ENCODE measurements at places on chromosomes 1 and 21. TPM values are rescaled to one million over a fixed set of nuclear protein-coding genes. Genes with fewer than 3 reads are reported as not detected.

DNA sequence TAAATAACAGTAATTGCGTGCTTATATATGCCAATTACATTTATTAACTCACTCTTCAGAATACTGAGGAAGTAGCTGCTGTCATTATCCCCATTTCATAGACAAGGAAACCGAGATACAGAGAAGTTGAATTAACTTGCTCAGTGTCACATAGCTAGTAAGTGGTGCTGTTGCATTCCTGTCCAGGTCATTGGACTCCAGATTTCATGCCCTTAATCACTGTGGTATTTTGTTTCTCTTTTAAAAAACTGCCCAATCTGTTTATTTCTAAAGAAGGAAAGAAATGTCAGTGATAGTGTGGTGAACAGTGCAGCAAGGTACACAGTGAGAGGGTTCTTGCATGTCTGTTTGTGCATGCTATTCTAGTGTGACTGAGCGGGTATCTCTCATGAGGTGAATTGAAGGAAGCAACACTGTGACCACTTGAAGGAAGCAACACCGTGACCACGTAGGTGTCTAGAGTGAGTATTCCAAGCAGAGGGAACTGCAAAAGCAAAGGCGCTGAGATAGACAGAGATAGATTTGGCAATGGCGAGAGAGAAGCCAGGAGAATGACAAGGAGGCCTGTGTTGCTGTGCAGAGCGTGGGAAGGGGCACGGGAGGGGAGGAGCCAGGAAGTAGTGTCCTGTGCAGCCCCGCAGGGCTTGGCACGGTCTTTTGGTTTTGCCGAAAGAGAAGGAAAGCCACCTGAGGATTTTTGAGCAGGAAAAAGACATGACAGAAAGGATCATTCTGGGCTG is 95.9 kb downstream of the CAMTA1 start:
- H3K4me1 ChIP-seq: no peaks in the 10 kb centered on the region
- no peak for DNase-seq
- H3K27ac ChIP-seq: no peak overlapping the region

GRCh38 chr1:181391301-181391900 is 91.9 kb upstream of the CACNA1E start:
- no peaks in the 10 kb centered on the region for H3K4me1 ChIP-seq
- peaks cover 3% of the 10 kb centered on the region for H3K27me3 ChIP-seq
- no peak overlapping the region for H3K4me3 ChIP-seq
- no peaks in the 10 kb centered on the region for H3K36me3 ChIP-seq
- DNase-seq: no peak

The SH3D21 gene
- 0.58 TPM for total RNA-seq

DNA sequence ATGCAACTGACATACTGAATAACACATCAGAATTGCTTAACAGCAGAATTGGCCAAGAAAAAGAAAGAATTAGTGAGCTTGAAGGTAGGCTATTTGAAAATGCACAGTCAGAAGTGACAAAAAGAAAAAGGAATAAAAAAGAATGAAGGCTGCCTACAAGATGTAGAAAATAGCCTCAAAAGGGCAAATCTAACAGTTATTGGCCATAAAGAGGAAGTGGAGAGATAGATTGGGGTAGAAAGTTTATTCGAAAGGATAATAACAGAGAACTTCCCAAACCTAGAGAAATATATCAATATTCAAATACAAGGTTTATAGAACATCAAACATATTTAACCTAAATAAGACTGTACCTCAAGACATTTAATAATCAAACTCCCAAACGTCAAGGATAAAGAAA is 67.5 kb downstream of the ATP6V1G3 start:
- no peaks in the 10 kb centered on the region for H3K36me3 ChIP-seq
- DNase-seq: no peak
- no peak overlapping the region for H3K4me3 ChIP-seq
- no peak overlapping the region for H3K27ac ChIP-seq

GRCh38 chr1:207054491-207054890 is 1.4 kb downstream of the PFKFB2 start:
- H3K36me3 ChIP-seq: no peaks in the 10 kb centered on the region
- no peak overlapping the region for H3K27ac ChIP-seq
- no peaks in the 10 kb centered on the region for H3K27me3 ChIP-seq
- H3K4me3 ChIP-seq: no peak overlapping the region

The VPS72 gene
- total RNA-seq: 25.3 TPM

DNA sequence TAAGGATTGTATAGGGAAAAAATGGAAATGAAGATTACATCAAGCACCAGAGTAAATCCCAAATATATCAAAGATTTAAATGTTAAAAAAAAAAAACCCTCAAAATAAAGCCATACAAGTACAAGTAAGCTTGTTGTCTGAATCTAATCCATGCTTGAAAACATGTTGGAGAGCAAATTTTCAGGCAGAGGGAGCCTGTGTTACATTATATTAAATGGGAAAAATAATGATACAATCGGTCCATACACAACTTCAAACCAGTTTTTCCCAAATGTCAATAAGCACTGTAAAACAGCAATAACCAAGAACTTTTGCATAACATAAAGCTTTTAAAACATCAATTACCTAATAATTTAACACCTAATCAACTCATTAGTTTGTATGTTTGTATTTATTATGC is 949.4 kb upstream of the ADGRL4 start:
- H3K27me3 ChIP-seq: no peaks in the 10 kb centered on the region
- no peak for DNase-seq
- no peak overlapping the region for H3K27ac ChIP-seq
- no peaks in the 10 kb centered on the region for H3K36me3 ChIP-seq
- H3K4me3 ChIP-seq: no peak overlapping the region

The LYPD8 gene
- not detected for total RNA-seq

- no peak for DNase-seq
- no peak overlapping the region for H3K4me3 ChIP-seq
- H3K4me1 ChIP-seq: no peaks in the 10 kb centered on the region
- H3K27me3 ChIP-seq: no peaks in the 10 kb centered on the region
- H3K27ac ChIP-seq: no peak overlapping the region
Measured at GRCh38 chr1:4650481-4650880, 3.9 kb upstream of the AJAP1 start.

Measured in pancreas (tissue), 10 donors.